ENCODE measurements at places on chromosomes 3 and 15.
A peak's percentile ranks its signal among the peaks of the same experiment; 100 is the strongest.

- H3K27me3 ChIP-seq: no peaks in the 10 kb centered on the region
- no peaks in the 10 kb centered on the region for H3K4me1 ChIP-seq
- H3K4me3 ChIP-seq: no peak overlapping the region
Measured at GRCh38 chr3:4665197-4665596, 172.0 kb downstream of the ITPR1 start.

GRCh38 chr3:114223143-114223542 is 14.2 kb downstream of the ZNF80 start:
- no peak for DNase-seq
- no peaks in the 10 kb centered on the region for H3K36me3 ChIP-seq
- H3K4me3 ChIP-seq: no peak overlapping the region

GRCh38 chr15:74782259-74783071 is 585 bp downstream of the CSK start:
- peaks cover 61% of the 10 kb centered on the region for H3K4me1 ChIP-seq
- H3K27me3 ChIP-seq: no peaks in the 10 kb centered on the region
- H3K36me3 ChIP-seq: no peaks in the 10 kb centered on the region
- peak overlapping the region; percentile 63 for H3K4me3 ChIP-seq
- DNase-seq: no peak

- H3K27ac ChIP-seq: peak overlapping the region; percentile 75
- no peak overlapping the region for H3K4me3 ChIP-seq
- peaks cover 20% of the 10 kb centered on the region for H3K36me3 ChIP-seq
Measured at GRCh38 chr3:15310491-15311370, 21.7 kb downstream of the SH3BP5 start.

DNA sequence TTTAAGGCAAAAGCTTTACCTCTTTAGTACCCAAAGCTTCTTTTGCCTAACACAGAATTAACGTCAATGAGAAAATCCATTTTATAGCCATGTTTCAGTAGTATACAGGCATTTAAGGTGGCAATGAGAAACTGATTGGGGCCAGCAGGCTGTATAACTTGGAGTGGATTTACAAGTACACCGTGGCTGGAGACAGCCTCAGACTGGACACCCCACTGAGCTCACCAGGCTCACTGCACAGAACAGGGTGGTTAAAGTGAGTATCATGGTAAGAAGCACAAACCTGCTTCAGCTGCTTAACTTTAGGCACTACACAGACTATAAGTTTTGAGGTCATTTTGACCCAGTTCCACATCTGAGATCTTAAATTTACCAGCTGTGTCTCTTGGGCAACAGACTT is 8.9 kb downstream of the CPOX start:
- no peak for DNase-seq
- H3K36me3 ChIP-seq: no peaks in the 10 kb centered on the region
- no peaks in the 10 kb centered on the region for H3K27me3 ChIP-seq
- no peak overlapping the region for H3K27ac ChIP-seq

DNA sequence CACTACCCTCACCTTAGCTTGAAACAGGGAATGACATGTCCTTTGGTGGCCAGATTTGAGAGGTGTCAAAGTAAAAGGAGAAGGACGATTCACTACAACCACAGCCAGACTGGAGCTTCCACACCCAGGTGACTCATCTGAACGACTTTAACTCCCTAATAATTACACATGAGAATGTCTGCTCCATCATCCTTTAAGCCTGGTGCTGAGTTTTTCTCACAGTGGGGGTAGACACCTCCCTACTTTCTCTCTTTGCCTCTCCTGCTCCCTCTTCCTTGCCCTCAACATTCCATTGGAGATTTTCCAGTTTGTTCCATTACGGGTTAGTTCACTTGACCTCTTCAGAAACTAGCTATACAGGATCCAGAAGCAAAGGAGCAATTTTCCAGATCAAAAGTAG is 154.3 kb upstream of the BHLHE40 start:
- peak overlapping the region; percentile 81 for H3K27ac ChIP-seq
- H3K4me3 ChIP-seq: no peak overlapping the region
- no peaks in the 10 kb centered on the region for H3K36me3 ChIP-seq
- H3K4me1 ChIP-seq: peaks cover 23% of the 10 kb centered on the region
- H3K27me3 ChIP-seq: no peaks in the 10 kb centered on the region

DNA sequence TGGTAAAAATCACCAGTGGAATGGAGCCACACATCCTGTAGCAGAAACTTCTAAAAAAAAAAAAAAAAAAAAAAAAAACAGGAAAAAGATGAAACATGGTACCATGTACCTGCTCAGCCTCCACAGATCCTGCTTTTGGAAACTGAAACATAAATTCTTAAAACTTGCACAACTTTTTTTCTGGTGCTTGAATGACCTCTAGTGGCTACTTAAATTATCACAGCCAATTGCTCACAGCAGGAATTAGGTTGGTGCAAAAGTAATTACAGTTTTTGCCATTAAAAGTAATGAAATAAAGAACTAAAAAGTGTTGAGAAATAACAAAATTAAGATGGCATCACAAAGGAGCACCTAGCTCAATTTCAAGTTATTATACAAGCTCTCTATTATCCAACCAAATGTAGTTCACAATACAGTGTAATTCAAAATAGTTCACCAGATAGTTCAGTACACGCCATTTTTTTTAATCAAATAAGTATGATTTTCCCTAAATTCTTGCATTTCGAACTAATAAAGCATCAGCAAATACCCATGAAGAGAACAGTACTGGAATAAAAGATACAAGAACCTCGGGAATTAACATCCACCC is 80.6 kb downstream of the ULK4 start:
- H3K4me3 ChIP-seq: no peak overlapping the region
- H3K4me1 ChIP-seq: no peaks in the 10 kb centered on the region
- H3K27ac ChIP-seq: no peak overlapping the region
- no peak for DNase-seq
